Nasal cavity respiratory epithelium epithelial cell of viscerocranial mucosa (primary cell): ENCODE measurements at places on chromosomes 16 and 17. TPM values are rescaled to one million over a fixed set of nuclear protein-coding genes. Genes with fewer than 3 reads are reported as not detected.

PRAC2 gene
- total RNA-seq: not detected in 2 replicates

FNDC8 gene
- not detected in 2 replicates for total RNA-seq

PVALEF gene
- not detected in 2 replicates for total RNA-seq

HID1 gene
- total RNA-seq: 0.71 and 6.8 TPM in 2 replicates

NPIPA5 gene
- total RNA-seq: 0.21 and 2.1 TPM in 2 replicates

CCR7 gene
- not detected in 2 replicates for total RNA-seq
